ENCODE measurements at places on chromosomes 3 and 15.

- no peak for DNase-seq
These were observed 182.6 kb upstream of the ROPN1 start for GRCh38 chr3:124174476-124174875.

DNA sequence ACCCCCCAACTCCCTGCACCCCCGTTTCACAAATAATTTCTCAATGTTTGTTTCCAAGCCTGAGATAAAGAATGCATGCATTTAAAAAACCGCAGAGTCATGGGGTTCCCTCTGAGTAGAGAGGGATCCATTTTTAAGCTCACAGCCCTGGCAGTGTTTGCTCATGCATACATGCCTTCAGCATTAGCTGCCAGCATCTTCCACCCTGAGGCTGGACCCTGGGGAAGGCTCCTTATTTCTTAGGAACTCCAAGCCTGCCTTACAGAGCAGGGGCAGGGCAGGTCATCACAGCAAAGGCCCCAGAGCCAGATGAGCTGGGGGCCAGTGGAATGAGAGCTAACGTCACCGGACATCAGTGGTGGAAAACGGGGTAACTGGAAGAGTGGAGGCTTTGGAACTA lies 31.3 kb downstream of the TLE3 start:
- DNase-seq: no peak

DNA sequence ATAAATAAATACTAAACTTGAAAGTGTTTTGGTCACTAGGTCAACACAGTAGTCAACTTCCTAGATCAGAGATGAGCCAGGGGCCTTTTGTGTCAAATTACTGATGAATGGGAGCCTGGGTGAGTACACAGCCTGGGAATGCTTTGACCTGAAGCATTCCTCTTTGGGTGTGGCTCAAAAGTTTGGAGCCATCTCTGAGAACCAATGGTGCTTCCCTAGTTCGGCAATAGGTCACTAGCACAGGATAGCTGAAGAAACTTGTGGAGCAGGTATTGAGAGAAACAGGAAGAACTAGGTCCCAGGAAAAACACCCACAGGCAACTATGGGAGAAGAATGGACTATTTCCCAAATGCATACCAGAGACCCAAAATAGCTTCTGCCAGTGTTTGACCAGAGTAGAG lies 56.6 kb upstream of the PLXND1 start:
- DNase-seq: no peak

GRCh38 chr15:82128401-82129148 lies 82.8 kb upstream of the MEX3B start:
- no peak for DNase-seq

DNA sequence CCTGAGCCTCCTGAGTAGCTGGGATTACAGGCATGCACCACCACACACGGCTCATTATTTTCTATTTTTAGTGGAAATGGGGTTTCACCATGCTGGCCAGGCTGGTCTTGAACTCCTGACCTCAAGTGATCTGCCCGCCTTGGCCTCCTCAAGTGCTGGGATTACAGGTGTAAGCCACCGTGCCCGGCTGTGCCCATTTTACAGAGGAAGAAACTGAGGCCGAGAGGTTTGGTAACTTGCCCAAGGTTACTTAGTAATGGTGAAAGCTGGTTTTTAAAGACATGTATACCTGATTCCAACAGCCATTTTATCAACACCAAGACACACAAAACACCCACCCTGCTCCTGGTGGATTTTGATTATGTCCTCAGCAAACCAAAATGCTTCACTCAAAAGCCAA lies 128.7 kb downstream of the SNRK start:
- DNase-seq: no peak

- no peak for DNase-seq
These were observed 208.0 kb upstream of the BHLHE40 start for GRCh38 chr3:4771243-4771642.

DNA sequence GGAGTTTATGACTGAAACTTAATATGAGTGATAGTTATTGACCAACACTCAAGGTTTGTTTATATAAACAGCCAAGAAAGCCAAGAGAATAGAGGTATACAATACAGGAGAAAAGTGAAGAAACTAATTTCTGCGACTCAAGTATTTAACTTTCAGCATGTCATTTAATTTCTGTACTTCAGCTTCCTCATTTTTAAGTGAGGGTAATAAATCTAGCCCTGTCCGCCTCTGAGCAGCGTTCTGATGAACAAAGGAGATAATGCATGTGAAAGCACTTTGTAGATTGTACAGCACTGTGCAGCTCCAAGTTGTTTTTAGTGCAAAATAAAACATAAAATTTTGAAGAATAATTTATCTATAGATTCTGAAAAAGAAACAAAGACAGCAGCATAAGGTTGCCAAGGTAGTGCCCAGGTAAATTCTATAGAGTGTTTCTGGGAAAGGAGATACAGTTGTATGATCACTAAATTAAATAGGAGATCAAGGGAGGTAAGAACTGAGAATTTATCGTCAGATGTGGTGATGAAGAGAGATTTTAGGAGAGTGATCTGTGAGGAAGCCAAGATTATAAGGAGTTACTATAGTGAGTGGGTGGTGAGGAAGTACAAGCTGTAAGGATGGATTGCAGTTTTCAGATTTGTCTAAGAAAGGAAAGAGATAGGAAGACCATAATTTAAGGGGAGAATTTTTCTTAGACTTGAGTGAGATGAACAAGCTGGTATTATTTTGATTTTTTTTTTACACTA lies 71.3 kb downstream of the RASA2 start:
- no peak for DNase-seq

DNA sequence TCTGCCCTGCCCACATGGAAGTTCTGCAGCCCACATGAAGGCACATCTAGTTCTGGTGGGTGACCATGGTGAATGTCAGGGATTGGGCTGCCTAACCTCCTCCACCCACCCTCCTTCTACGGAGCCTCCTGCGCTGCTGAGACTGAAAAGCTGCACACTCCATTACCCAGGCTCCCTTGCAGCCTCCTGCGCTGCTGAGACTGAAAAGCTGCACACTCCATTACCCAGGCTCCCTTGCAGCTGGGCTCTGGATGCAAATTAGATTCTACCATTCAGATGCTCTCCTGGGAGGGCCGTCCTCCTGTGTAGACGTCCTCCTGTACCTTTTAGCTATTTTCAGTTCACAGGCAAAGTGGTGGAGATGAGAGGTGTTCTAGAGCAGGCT lies 32.1 kb downstream of the POMGNT2 start:
- no peak for DNase-seq

DNA sequence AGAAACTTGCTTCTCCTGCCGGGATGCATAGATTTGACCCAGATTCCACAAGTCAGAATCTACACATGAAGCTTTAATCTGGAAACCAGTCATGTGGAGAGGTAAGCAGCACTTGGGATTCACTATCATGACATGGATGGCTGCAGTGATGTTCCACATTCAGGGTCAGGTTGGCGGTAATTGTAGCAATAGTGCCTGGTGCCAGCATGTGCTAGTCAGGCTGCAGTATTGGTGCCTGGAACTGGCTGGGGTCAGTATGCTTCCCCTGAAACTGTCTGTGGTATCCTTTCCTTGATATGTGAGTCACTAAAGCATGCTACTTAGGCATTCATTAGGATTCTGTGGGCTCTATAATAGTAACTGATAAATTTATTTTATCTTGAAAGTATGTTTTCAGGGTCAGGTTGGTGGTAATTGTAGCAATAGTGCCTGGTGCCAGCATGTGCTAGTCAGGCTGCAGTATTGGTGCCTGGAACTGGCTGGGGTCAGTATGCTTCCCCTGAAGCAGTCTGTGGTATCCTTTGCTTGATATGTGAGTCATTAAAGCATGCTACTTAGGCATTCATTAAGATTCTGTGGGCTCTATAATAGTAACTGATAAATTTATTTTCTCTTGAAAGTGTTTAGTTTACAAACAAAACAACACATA lies 1439.2 kb downstream of the ZPLD1 start:
- DNase-seq: no peak

- DNase-seq: no peak
These were observed 186.4 kb upstream of the TMC3 start for GRCh38 chr15:81560405-81560804.

DNA sequence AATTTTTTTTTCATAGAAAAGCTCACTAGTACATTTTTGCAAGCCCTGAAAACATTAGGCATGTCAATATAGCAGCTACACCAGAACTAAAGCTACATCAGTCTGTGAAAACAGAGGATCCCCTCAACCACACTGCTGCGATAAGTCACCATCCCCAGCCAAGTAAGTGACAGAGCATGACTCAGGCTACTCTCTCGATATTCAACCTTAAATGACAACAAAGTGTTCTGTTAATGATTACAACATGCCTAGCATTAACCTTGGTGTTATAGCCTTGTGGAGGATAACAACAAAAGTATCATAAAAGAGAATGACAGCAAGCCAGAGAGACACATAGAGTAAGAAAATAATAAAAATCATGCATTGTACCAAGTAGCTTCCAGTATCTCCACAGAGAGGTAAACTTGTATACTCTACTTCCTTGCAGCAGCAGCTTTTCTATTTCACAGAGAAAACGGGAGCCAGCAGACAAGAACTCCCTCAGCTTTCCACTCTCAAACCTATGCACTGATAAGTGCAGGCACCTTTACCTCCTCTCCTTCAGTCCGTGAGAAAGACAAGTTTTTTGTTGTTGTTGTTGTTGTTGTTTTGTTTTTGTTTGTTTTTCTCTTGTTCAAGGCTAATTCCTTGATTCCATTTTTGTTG lies 76.6 kb downstream of the GBE1 start:
- DNase-seq: no peak

DNA sequence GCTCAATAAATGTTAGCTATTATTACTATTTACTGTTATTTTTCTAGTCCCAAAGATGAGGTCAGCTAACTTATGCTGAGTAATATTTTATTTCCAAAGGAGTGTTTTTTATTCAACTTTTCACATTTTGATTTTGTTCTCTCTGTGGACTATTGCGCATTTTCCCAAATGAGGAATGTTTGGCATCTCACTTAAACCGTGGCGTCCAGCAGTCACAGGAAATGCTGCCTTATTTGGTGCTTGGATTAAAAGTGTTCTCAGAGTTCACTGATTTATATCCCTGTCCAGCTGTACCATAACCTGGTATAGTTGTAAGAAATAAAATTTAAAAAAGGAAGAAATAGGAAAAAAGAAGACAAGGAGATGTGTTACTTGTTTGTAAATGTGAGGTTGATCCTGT lies 166.8 kb downstream of the THSD4 start:
- DNase-seq: no peak

- no peak for DNase-seq
These were observed 162.2 kb downstream of the LPP start for GRCh38 chr3:188316021-188316722.

- DNase-seq: peak; percentile 19
These were observed 152.3 kb downstream of the IGF1R start for GRCh38 chr15:98800437-98801233.

All from NCI-H1930 (cell line).